ENCODE measurements at places on chromosomes 6 and 20.
A peak's percentile ranks its signal among the peaks of the same experiment; 100 is the strongest.

GRCh38 chr6:67689329-67689728 is 945.8 kb upstream of the ADGRB3 start:
- no peak for DNase-seq

DNA sequence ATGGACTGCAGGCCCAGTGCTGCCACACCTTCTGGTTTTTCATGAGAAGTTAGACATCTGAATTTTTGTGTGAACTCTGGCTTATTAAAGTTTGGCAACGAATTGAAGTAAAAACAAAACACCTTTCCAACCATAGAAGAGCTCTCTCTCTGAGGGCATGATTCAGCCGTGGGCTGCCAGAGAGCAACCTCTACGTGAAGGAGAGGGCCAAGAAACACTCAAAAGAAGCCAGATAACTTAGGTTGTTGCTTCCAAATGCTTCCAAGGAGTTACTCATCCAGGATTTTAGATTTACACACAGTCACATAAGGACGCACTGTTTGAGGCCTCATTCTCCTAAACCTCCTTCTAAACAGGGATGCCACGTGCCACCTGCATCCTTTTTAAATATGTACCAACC is 65.5 kb downstream of the NRN1 start:
- no peak for DNase-seq

DNA sequence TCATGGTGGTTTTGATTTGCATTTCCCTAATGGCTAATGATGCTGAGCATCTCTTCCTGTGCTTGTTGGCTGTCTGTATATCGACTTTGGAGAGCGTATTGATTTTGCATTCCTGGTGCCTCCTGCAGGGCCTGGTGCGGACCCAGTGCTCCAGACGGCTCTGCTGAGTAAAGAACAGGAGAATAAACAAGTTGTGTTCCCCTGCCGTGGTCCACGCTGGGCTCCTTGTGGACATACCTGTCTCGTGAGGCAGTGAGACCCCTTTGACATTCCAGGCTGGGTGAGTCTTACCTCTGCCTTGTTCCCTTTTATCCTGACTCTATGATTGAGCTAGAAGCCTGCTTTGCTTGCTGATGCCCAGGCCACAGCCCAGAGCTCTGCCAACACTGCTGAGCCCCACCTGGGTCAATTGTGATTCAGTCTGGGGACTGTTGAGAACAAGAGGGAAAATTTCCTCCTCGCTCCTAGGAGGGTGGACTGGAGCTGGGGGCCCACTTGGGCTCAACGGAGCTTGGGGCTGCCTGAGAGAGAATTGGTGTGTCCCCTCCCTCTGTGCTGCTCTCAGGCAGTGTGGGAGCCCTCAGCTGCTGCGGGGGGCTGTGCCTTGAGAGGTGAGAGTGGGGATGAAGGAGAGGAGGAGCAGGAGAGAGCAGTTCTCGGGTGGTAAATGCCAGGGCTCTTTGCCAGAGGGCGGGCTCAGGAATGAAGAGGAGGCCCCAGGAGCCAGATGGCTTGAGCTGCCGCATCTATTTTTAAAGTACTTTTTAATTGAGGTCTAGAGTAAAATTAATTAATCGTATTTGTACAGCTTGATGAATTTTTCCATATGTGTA is 43.7 kb upstream of the PMEPA1 start:
- DNase-seq = no peak

- DNase-seq = no peak
These were observed 158.3 kb downstream of the BMP2 start for GRCh38 chr20:6925744-6926278.

- no peak for DNase-seq
These were observed 468.0 kb downstream of the UTRN start for GRCh38 chr6:144753023-144753705.

DNA sequence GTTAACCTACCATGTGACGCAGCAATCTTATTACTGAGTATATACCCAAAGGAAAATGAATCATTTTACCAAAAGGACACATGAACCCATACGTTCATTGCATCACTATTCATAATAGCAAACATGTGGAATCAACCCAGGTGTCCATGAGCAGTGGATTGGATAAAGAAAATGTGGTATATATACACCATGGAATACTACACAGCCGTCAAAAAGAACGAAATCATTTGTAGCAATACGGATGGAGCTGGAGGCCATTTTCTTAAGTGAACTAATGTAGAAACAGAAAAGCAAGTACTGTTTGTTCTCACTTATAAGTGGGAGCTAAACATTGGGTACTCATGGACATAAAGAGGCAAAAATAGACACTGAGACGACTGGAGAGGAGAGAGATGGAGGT is 44.2 kb downstream of the TBPL1 start:
- DNase-seq = no peak

GRCh38 chr6:30891816-30892538 is 7.7 kb downstream of the DDR1 start:
- DNase-seq = no peak

- DNase-seq = no peak
These were observed 1532.7 kb downstream of the HACE1 start for GRCh38 chr6:103326760-103327757.

GRCh38 chr6:13700232-13700631 is 11.4 kb downstream of the RANBP9 start:
- no peak for DNase-seq

DNA sequence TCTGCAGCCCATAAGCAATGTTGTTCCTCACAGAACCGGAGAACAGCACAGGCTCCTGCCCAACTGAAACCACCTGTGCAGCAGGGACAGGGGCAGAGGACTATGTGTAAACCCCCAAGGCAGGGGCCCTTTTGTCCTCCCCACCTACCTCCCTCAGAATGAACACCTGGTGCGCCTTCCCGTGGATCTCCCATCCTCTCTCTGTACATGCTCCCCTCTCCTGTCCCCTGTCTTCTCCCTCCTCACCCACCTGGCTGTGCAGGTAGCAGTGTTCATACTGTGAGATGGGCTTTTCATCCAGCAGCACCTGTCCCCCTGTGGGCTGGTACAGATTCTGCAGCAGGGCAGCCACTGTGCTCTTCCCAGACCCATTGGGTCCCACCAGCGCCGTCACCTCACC is 8.5 kb downstream of the TAP2 start:
- no peak for DNase-seq

- peak; percentile 99 for DNase-seq
These were observed 10.2 kb downstream of the WFDC3 start for GRCh38 chr20:45781391-45781931.

GRCh38 chr6:86942769-86943516 is 5.6 kb downstream of the HTR1E start:
- no peak for DNase-seq

- DNase-seq = no peak
These were observed at the start of gene MAS1L for GRCh38 chr6:29487660-29488059. MAS1L (minus strand) TSS chr6:29487956; CDS start chr6:29487902, 54 bp downstream.

- DNase-seq = peak; percentile 82
These were observed 129.1 kb upstream of the SMLR1 start for GRCh38 chr6:130697995-130698535.

- DNase-seq = no peak
These were observed 43.8 kb downstream of the ADAT2 start for GRCh38 chr6:143406673-143407072.

DNA sequence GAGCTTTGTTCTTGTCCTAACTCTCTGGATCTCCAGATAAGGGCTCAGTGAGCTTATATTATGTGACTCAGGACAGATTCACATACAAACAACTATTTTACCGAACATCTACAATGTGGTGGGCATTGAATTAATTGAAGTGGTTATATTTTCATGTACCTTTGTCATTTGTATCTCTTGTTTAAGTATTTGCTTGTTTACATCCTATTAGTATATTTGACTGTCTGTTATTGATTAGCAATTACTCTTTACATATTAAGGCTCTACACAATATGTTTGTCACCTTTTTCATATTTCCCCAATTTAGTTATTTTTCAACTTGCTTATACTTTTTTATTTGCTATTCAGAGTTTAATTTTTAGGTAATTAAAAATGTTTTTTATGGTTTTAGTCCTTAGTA is 222.4 kb downstream of the TFAP2C start:
- no peak for DNase-seq

DNA sequence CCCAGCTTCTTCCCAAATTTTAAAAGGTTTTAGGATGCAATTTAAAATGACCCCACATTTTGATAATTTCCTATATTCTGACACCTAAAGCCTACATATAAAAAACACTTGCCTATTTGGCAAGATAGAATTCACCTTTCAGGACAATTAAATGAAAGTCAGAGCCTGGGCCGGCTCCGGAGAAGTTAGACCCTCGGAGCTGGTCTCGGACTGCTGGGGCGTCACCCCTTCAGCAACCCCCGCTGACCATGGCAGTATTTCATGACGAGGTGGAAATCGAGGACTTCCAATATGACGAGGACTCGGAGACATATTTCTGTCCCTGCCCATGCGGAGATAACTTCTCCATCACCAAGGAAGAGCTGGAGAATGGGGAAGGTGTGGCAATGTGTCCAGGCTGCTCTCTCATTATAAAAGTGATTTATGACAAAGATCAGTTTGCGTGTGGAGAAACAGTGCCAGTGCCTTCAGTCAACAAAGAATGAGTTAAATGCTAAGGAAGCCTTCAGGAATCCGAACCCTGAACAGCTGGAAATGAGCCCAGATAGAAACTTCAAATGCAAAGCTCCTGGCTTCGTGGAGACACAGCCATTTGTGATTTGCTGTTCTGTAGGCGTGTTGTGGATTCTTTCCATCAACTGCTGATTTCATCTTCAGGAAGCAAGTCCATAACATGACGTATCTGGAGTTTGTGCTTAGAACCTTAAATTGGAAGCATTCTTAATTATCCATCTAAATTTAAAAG is 16.0 kb downstream of the TCFL5 start:
- no peak for DNase-seq

GRCh38 chr20:63628246-63628975 is 1.5 kb upstream of the GMEB2 start:
- peak; percentile 84 for DNase-seq

DNA sequence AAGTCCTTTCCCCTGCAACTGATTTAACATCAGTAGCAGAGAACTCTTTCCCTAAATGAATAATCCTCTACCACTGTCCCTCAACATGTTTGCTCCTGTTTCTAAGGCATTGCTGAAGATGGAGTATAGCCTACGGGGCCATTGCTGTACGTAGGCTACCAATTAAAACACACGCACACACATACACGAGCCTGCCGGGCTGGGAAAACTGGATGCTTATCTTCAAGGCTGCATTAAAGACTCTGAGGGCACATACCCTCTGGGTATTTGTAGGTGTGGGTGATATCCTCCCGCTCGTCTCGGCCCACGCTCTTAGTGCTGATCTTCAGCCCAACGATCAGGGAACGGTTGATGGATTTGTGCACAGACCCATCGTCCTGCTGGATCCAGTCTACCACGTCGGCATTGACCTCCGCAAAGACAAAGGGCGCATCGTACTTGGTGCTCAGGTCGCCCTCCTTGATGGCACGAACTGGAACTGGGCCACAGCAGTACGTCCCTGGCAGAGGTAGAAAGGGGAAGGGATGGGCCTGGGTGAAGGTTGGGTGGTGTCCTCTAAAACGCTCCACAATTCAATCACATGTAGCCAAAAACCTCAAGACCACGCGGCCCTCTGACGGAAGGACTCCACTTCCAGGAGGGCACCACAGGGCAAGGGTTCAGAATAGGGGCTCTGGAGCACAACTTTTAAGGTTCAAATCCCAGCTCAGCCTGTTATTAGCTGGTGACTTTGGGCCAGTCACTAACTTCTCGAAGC is 25.7 kb downstream of the TGM2 start:
- DNase-seq = no peak

DNA sequence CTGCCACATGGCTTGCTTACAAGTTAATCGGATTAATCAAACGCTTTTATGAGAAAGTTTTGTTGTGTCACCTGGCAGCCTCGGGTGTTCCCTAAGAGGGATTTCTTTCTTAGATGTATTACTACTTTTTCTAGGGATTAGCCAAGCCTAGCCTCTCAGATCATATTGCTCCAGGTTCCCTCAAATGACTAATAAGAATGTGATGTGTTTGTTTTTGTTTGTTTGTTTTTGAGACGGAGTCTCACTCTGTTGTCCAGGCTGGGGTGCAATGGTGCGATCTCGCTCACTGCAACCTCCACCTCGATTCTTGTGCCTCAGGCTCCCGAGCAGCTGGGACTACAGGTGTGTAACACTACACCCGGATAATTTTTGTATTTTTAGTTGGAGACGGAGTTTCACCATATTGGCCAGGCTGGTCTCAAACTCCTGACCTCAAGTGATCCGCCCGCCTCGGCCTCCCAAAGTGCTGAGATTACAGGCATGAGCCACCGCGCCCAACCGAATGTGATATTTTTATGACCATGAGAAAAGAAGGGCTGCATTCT is 977 bp downstream of the HMGN4 start:
- DNase-seq = peak; percentile 45

DNA sequence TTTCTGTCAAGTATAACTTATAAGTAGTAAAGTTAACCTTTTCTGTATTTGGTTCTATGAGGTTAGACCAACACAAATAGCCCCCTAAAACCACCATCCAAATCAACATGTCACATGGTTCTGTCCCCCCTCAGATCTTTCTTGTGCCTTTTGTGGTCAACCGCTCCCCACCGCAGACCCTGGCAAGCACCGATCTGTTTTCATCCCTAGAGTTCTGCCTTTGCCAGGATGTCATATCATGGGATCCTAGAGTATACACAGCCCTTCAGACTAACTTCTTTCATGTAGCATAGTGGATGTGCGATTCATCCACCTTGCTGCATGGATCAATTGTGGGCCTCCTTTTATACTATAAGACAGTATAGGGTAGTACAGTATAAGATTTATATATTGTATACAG is 124.3 kb downstream of the BCAS1 start:
- DNase-seq = no peak

- no peak for DNase-seq
These were observed 105.4 kb upstream of the AFDN start for GRCh38 chr6:167721291-167721690.

All from ELR (cell line).